ENCODE measurements at places on chromosomes 4 and X.

DNA sequence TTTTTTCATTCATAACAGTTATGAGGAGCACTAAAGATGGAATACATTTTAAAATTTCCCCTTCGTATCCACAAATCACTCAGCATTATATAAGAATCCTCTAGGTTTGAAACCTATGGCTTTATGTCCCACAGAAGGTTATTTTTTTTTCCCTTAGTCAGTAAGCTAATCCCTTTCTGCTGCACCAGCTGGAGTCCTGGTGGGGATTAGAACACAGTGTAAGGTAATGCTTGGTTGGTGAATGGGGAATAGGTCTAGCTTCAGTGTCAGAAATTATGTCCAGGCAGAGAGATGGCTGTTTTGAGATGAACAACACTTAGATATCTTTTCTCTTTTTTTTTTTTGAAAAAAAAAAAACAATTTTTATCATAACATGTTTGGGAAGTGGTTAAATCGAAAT is 116.6 kb downstream of the RASGEF1B start:
- no peak for DNase-seq

- no peak for DNase-seq
Observed at GRCh38 chr4:104941661-104942062, 205.0 kb upstream of the TET2 start.

DNA sequence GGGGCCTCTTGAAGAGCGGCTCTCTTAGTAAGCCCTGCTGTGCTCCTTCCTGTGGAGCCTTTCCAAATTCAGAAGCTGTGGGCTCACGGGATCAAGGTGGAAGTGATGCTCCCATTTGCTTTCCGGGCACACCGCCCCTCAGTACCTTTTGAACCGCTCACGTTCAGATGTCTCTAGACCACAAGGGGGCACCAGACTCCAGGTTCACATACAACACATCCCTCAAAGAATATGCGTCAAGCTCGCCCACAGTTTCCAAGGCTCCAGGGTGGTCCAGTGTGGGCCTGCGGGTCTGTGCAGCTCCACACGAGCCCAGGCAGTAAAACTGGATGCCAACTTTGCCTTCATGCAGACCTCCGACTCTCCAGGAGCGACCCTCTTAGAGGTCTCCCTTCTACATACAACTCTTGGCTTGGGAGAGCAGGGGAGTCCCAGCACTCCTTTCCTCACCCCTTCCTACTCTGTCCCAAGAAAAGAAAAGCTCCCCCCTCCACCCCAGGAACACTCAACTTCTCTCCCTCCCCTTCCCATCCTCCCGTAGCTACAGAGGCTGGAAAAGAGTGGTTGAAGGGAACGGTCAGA is 11.0 kb downstream of the SUPT20HL1 start:
- peak; percentile 65 for DNase-seq

DNA sequence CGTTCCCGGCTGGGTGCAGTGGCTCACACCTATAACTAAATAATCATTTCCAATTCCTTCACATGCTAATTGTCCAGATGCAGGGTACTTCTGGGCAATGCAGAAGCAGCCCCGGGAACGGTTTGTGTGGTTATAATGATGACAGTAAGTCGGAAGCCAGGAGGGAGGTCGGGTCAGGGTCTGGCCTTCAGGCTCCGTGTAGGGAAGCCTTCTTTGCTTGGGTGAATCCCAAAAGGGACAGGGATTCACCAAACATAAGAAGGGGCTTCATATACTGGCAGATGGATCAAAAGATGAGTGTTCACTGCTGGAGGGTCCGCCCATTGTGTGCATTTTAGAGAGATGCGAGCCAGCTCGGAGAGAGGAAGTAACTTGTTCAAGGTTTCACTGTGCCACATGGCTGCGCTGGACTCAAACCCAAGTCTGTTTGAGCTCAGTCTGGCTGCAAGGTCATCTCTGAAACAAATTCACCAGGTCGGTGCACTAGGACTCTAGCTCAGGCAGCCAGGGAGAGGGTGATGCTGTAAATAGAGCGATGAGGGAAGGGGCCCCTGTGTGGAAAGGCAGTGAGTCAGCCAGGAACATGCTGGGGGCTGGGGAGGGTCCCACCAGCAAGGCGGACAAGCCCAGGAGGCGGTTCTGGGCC is 4.8 kb upstream of the KIAA0232 start:
- DNase-seq: no peak

- DNase-seq: no peak
Observed at GRCh38 chr4:174631901-174632758, 109.8 kb upstream of the HPGD start.

DNA sequence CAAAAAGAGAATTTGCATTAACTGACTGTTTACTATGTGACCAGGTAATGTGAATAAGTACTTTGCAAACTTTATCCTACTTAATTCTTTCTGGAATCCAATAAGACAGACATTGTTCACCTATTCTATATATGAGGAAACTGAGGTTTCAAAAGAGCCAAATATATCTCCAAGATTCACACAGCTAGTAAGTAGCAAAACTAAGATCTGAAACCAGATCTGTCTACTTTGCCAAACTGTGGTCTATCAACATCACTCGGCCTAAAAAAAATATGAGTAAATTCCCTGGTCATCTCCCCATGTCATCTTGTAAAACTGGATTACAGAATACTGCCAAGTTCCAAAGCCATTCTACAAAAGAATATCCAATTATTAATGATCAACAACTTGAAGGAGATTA is 52.8 kb downstream of the ANAPC10 start:
- DNase-seq: no peak

GRCh38 chr4:145868637-145869409 is 69.8 kb downstream of the ZNF827 start:
- DNase-seq: no peak

- DNase-seq: no peak
Observed at GRCh38 chr4:22434895-22435294, 81.0 kb downstream of the ADGRA3 start.

- no peak for DNase-seq
Observed at GRCh38 chr4:185716577-185717376, 95.2 kb downstream of the SORBS2 start.

DNA sequence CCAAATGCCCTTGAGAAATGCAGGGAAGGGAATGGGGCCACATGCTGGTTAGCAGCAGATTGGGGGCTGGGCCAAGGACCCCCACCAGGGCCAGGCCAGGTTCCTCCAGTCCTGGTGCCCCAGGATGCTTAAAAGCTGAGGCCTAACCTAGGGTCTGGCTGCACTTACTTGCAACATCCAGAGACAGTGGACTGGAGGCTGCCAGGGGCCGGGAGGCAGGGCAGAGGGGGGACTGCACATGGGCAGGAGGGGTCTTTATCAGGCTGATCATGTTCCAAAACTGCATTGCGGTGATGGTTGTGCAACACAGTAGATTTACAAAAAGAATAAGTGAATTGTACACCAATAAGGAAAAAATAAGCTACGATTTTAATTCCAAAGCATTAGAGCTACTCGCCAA is 36.8 kb upstream of the C4orf50 start:
- no peak for DNase-seq

GRCh38 chr4:121728066-121728465 is 31.3 kb upstream of the ANXA5 start:
- no peak for DNase-seq

- no peak for DNase-seq
Observed at GRCh38 chr4:182188622-182189021, 54.6 kb upstream of the TENM3 start.

DNA sequence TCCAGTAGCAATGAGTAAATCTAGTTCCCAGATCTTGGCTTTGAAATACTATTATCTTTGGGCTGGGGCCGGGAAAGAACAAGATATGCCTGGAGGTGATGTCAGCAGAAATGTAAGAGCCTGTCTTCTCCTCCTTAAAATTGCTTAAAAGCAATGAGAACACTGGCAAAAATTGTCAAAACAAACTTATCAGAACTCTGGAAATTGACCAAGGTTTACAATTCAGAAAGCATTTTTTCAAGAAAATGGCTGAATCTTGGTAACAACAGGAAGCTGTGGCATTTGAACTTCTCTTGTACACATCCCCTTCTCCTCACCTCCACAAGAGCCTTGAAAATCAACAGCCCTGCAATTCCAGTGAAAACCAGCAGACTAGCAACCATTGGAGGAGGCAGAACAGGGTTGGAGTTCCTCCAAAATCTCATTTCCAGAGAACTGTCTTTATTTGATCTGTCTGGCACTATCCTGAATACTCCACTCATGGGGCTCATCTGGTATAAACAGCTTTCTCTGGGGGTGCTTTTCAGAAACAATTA is 13.5 kb downstream of the TIMP1 start:
- no peak for DNase-seq

DNA sequence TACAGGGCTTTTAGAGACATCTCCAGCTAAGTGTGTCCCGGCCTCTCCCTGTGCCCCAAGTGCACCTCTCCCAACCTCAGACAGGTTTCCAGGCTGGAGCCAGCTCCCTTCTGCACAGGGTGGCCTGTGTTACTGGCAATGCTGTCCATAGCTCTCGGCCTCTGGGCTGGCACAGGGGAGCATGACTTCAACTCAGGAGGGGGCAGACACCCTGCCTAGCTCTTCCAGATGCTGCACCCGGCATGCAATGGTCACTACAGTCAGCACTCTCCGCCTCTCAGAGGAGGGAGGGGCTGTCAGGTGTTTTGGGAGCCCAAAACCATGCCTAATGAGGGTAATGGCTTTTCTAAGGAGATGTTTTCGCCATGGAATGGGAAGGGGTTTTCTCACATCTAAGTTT is 2.4 kb upstream of the IRAK1 start:
- no peak for DNase-seq

- no peak for DNase-seq
Observed at GRCh38 chr4:48193921-48194468, 59.9 kb upstream of the TXK start.

- no peak for DNase-seq
Observed at GRCh38 chr4:182293691-182294255, 50.6 kb downstream of the TENM3 start.

DNA sequence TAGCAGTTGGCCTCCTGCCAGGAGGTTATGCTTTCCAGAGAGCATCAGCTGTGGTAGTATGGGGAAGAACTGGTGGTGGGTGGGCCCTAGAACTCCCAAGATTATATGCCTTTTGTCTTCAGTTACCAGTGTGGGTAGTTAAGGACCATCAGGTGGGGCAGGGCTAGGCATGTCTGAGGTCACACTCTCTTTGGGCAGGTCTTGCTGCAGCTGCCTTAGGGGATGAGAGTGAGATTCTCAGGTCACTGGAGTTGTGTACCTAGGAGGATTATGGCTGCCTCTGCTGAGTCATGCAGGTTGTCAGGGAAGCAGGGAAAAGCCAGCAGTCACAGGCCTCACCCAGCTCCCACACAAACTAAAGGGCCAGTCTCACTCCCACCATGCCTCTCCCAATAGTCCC is 172.9 kb upstream of the GYPA start:
- no peak for DNase-seq

DNA sequence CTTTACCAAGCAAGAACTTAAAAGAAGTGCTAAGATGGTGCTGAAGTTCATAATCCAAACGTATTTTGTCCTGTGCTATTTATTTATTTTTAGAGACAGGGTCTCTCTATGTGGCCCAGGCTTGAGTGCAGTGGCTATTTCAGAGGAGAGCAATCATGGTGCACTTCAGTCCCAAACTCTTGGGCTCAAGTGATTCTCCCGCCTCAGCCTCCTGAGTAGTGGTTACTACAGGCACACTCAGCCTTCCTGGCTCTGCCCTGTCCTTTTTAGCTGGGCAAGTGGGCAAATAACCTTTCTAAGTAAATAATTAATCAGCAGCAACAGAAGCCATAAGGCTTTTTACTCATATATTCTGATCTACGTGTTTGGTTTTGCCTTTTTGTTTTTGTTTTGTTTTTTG is 2.6 kb downstream of the NSD2 start:
- no peak for DNase-seq

GRCh38 chr4:30718641-30719453 is 1.3 kb upstream of the PCDH7 start:
- DNase-seq: no peak

Data from DND-41 (cell line).